ENCODE measurements at places on chromosomes 6 and 20. TPM values are rescaled to one million over a fixed set of nuclear protein-coding genes. Genes with fewer than 3 reads are reported as not detected.

QRSL1 gene
- 10.6 TPM for total RNA-seq

PDE10A gene
- 2.1 TPM for total RNA-seq

DLK2 gene
- total RNA-seq: 1.4 TPM

SPATS1 gene
- not detected for total RNA-seq

RAD21L1 gene
- total RNA-seq: 0.11 TPM

GPR63 gene
- total RNA-seq: 0.07 TPM

TRDN gene
- not detected for total RNA-seq

SLC12A5 gene
- total RNA-seq: 2.4 TPM

PNLDC1 gene
- total RNA-seq: not detected

SLCO4A1 gene
- total RNA-seq: 162 TPM

MTFR2 gene
- 6.2 TPM for total RNA-seq

GRM1 gene
- not detected for total RNA-seq

HCK gene
- not detected for total RNA-seq

C20orf144 gene
- total RNA-seq: not detected

TOP1 gene
- 56.8 TPM for total RNA-seq

ME1 gene
- 22.3 TPM for total RNA-seq

HLA-DOA gene
- total RNA-seq: not detected

SYTL3 gene
- total RNA-seq: 1.8 TPM
